ENCODE measurements at places on chromosomes 2 and 18.

- no peak for DNase-seq
These were observed 59.4 kb upstream of the CTLA4 start for GRCh38 chr2:203808046-203808750.

DNA sequence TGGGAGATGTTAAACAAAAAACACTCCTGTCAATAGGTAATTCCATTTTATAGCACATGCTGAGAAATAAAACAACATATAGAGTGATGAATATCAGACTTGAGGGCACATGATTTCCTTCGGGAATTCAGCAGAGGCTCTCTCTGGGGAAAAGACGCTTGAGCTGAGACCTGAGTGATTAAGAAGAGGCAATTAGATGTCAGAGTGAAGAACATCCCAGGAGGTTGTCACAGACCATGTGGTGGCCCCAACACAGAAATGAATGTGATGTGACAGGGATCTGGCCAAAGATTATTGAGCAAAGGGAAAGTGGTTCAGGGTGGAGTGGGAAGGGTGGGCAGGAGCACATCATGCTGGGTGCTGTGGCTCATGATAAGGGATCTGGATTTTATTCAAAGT is 254.7 kb downstream of the RAD51AP2 start:
- no peak for DNase-seq

GRCh38 chr2:108219688-108220087 is 20.1 kb upstream of the SULT1C3 start:
- DNase-seq: no peak

GRCh38 chr18:33720133-33720532 is 142.1 kb downstream of the ASXL3 start:
- no peak for DNase-seq

DNA sequence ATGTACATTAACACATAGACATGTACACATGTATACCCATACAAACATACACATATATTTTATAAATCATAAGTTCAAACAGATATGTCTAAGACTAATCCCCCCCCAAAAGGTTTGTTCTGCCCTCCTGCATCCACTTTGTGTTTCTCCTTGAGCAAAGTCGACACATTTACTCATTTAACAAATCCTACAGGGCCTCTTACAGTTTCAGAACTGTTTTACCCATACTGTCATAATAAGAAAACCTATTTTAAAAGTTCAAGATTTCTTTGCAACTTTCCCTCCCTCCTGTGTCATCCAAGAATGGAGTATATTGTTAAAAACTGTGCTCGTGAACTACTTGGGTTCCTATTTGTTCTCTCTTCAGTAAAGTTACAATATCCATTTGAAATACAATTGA is 166.7 kb downstream of the L3MBTL4 start:
- no peak for DNase-seq
